ENCODE measurements at places on chromosomes 7 and 10.

DNA sequence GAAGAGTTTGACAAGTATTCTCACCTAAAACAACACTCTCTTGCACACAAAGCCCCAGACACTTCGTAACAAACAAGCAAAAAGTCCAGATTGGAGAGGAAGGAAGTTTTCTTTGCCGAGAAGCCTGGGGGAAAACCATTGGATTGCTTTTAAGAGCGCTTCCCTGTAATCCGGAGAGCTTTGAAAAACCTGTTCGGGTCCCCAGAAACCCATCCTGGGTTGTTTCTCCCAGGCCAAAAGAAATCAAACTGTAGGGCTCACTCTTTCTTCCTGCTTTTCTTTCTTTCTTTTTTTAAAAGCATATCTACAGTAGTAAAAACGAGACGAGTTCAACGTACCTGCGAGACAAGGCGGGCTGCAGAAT is 655 bp downstream of the SP8 start:
- no peak for DNase-seq

- DNase-seq: no peak
Observed at GRCh38 chr7:21972397-21972784, 26.7 kb upstream of the CDCA7L start.

GRCh38 chr7:19024261-19024660 is 93.2 kb downstream of the TWIST1 start:
- DNase-seq: no peak

- no peak for DNase-seq
Observed at GRCh38 chr10:102752266-102752930, 8.7 kb downstream of the WBP1L start.
